ENCODE measurements at places on chromosomes 7 and 10.

- DNase-seq, result no peak
Measured at GRCh38 chr10:120744040-120744439, 107.1 kb upstream of the WDR11 start.

DNA sequence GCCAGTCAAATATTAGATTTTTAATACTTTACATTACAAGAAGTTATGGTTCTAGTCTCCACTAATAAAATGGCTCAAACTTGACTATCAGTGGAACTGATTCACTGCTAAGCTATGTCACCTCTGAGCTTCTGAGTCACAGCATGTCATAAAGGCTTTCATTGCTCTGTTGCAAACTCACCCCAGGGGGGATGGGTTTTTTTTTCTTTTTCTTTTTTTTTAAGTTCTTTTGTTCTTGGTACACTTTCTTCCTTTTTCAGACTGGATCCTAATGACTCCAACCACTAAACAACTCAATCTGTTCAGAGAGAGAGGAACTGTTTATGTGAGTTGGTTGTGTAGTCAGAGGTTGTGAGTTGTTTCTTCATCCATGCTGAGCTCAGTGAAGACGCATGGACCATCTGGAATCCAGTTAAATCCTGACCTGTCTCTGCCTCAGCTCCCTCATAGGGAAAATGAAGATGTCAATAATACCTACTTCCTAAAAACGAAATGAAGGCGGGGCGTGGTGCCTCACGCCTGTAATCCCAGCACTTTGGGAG is 11.0 kb downstream of the MYOF start:
- no peak for DNase-seq

GRCh38 chr7:125516194-125516593 is 586.6 kb upstream of the POT1 start:
- no peak for DNase-seq

DNA sequence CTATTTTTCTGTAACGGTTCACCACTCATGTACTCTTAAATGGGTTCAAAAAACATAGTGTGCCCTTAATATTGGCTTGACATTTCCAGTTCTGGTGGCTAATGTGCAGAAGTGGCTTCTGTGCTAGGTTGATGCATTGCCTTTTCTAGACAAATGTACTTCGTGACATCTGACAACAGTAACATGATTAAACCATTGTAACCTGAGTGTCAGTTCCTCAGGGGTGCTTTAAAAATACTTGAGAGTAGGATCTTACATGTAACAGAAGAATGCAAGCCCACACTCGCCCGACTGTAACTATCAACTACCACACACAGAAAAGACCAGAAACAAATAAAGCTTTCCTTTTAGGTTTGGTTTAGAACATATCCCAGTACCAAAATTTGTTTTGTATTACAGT is 393.4 kb upstream of the NFE2L3 start:
- DNase-seq, result no peak

DNA sequence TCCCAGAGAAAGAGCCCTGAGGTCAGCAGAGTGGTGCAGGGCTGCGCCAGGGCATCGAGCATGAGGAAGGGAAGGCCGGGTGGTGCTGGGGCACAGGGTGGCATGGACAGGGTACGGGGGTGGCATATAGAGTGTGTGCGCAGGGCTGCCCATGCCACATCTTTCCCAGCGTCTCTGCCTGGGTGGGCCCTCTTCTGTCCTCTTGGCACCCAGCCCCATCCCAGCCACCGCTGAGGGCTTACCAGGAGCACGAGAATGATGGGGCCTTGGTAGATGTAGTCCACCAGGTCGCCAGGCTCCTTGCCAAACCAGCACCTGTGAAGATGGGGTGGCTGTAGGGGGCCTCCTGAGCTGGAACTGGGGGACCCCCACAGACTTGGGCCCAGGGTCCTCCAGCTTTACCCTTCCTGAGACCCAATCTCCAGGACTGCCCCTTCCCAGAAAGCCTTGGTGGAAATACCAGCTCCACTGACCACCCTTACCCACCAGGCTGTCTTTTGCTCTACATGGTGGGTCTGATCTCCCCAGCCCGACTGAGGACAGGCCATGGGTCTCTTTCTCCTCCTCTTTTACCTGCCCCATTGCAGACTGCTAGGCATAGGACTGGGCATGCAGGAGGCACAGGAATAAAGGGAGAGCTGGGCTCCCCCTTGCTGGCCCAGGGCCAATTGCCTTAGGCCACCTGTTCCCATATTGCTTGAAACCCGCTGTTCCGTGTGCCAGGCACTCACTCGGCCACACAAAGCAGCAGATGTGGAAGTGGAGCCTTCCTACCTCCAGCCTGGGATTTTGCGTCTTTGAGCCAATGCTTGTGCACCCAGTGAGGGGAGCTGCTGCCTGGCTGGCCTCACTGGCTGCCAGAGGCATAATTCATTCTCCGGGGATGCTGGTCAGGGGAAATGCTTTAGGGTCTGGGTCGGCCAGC is 21.7 kb downstream of the CRHR2 start:
- DNase-seq, result no peak

- DNase-seq, result no peak
Measured at GRCh38 chr7:120843109-120843508, 14.8 kb downstream of the TSPAN12 start.

- no peak for DNase-seq
Measured at GRCh38 chr10:95214793-95215192, 20.8 kb downstream of the ACSM6 start.

- no peak for DNase-seq
Measured at GRCh38 chr10:58631715-58632114, 119.0 kb downstream of the BICC1 start.

DNA sequence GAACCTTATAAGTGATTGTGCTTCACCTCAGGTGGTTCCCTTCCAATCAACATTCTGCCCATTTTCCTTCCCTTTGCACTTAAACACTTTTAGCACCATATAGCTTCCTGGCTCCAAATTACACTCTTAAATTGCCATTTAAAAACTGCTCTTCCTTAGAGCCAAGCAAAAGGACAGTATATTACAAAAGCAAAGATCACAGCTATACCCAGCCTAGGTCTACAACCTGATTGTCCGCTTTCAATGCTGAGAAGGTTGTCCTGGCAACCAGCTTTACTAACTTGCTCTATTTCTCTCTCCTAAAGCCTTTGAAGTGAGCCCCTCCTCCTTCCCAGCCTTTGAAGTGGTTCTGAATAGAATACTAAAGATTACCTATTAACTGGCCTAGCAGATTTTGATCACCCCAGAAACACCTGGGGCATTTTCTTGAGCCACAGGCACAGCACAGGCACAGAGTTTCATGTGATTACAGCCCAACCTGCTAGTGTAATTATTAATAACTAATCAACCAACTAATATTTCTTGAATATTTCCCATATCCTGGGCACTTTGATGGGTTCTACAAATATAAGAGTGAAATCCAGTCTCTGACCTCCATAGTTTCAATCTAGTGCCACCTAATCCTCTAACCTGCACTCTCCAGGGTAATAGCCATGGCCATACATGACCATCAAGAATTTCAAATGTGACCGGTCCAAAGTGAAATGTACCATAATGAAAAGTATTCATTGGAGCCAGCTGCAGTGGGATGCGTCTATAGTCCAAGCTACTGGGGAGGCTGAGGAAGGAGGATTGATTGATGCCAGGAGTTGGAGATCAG is 63.6 kb upstream of the TRIM24 start:
- DNase-seq, result no peak

GRCh38 chr10:15751046-15751445 is 31.3 kb upstream of the ITGA8 start:
- no peak for DNase-seq

DNA sequence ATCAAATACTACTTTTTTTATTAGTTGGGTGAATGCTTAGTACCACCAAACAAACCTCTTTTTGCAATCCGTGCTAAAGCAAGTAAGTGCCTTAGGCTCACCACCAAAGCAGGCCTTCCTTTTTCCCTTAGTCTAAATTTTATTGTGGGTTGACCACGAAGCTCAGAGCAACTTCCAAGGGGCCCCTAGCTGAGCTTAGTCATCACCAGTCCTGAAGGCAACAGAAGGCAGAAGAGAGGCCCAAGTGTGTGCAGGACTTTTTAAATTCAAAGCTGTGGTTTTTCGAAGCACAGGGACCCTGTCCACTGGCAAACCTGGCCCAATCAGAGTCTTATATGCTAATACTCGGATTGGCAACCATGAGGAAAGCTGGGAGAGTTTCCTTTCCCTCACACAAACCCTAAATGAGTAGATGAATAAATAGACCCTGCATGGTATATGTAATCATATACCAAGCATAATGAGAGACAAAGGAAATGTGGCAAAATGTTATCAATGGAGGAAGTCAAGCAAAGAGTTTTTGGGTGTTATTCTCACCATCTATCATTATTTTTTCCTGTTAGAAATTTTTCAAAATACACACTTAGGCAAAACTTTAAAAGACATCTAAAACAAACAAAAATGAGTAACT is 453.2 kb upstream of the GALNT17 start:
- no peak for DNase-seq

GRCh38 chr10:119346095-119346832 is 138.9 kb downstream of the GRK5 start:
- DNase-seq, result no peak

DNA sequence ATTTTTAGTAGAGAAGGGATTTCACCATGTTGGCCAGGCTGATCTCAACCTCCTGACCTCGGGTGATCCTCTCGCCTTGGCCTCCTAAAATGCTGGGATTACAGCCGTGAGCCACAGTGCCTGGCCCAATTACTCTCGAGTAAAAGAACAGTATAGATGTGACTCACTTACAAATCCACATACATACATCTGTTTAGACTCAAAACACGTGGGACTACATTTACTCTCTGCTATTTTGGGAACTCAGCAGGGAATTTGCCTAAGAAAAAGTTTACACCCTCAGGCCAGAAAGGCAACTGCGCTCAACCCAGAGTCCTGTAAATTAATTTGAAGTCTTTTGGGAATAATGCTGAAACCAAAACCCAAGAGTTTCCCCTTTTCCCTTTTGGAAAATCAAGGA is 289.7 kb downstream of the KLF6 start:
- DNase-seq, result no peak

DNA sequence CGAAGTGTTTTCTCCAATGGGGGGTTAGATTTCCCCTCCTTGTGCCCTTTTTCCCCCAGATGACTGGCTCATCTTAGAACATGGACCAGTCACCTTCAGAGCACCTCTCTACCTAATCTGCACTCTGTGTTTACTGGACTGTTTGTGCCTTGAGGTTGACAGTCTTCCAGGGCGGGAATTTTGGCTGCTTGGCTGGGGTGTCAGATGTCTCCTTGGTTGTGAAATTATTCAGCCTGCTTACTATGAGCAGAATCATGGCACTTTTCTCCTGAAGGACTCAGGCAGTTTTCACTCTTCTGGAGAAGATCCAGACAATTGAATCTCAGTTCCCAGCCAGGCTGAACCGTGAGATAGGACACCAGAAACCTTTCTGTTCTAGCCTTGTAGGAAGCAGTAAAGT is 60.3 kb upstream of the NFKB2 start:
- DNase-seq, result no peak

- no peak for DNase-seq
Measured at GRCh38 chr7:39703144-39703543, 79.8 kb downstream of the RALA start.

- no peak for DNase-seq
Measured at GRCh38 chr10:56035489-56035888, 325.6 kb downstream of the ZWINT start.

- DNase-seq, result no peak
Measured at GRCh38 chr7:4444106-4444505, 238.0 kb upstream of the FOXK1 start.

GRCh38 chr10:109007514-109007913 is 915.8 kb downstream of the XPNPEP1 start:
- DNase-seq, result no peak

- no peak for DNase-seq
Measured at GRCh38 chr7:106788637-106789036, 76.4 kb upstream of the PIK3CG start.

- DNase-seq, result no peak
Measured at GRCh38 chr7:23235813-23236221, 10.8 kb upstream of the GPNMB start.

- no peak for DNase-seq
Measured at GRCh38 chr10:77602913-77603533, 34.6 kb downstream of the KCNMA1 start.

- DNase-seq, result no peak
Measured at GRCh38 chr7:2403718-2404648, 572 bp downstream of the CHST12 start.

GRCh38 chr10:24814568-24815313 is 91.1 kb upstream of the ARHGAP21 start:
- DNase-seq, result no peak

DNA sequence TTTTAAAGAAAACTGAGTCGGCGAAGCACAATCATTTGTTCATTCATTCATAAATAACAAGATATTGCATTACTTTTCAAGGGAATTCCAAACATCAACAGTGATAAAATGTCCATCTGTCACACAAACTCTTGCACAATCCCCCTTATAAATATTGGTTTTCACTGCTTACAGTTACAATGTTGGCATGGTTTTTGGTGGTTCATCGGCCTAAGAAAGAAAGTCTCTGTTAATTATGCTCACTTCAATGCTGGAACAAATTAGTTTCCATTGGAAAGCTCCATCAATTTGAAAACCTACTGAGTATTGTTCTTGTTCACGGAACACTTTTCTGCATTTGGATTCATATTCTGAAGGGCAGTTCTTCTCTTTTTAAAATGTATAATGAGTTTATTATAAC is 188.5 kb downstream of the JAZF1 start:
- DNase-seq, result no peak

- DNase-seq, result no peak
Measured at GRCh38 chr7:145928937-145929336, 187.7 kb upstream of the CNTNAP2 start.

DNA sequence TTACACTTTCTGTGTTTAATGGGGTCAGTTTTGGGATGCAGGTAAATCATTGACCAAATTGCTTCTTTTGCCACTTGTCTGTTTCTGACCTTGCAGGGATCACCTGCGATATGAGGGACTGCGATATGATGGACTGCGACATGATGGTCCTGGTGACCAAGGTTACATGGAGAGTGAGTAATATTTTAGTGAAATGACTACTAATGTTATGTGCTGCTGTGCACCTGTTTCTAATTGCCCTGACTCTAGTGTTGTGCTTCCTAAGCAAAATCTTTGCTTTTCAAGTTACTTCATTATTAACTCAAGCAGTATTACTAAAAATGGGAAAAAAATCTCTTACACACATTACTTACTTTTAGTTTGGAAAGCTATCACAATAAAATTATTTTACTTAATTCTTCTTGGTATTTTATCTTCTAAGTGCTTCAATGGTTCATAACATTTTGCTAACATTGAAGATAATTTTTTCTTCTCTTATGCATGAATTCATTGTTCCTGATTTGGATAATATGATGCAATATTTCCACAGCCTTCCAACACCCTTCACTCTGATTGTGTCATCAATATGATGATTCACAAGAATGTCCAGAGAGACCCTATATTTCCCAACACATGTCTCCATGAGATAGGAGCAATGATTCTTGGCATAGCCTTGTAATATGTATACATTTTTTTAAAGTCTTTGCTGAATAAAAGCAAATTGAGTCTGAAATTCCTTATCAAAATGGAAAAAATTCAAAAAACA is 306.2 kb upstream of the AKR1E2 start:
- DNase-seq, result no peak

DNA sequence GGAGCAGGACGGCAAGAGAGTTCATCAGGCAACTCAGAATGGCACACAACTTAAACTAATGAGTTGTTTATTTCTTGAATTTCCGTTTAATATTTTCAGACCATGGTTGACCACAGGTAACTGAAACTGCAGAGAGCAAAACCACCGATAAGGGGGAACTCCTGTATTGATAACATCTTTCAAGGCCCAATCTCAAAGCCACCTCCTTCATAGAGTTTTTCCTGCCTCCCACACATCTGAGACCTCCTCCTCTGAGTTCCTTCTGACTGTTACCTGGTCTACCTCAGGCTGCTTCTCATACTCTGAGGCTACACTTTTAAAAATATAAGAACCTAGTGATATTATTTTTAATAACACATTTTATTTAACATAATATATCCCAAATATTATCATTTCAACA is 341.5 kb upstream of the NPVF start:
- DNase-seq, result no peak

All from T-helper 2 cell (primary cell).